ENCODE measurements at places on chromosomes 4 and X. TPM values are rescaled to one million over a fixed set of nuclear protein-coding genes. Genes with fewer than 3 reads are reported as not detected.

Gene SLITRK4
- total RNA-seq = 3.3 TPM

GRCh38 chr4:57117491-57117890, 7.3 kb upstream of the IGFBP7 start:
- DNase-seq = no peak

GRCh38 chrX:130158311-130158710, 7.3 kb downstream of the AIFM1 start:
- no peak for DNase-seq

- no peak for DNase-seq
Measured at GRCh38 chr4:134024251-134024650, 177.3 kb downstream of the PABPC4L start.

Gene MSX1
- total RNA-seq = 14.5 TPM

- DNase-seq = no peak
Measured at GRCh38 chrX:6053141-6053540, 175.5 kb downstream of the NLGN4X start.

Gene CITED1
- not detected for total RNA-seq

DNA sequence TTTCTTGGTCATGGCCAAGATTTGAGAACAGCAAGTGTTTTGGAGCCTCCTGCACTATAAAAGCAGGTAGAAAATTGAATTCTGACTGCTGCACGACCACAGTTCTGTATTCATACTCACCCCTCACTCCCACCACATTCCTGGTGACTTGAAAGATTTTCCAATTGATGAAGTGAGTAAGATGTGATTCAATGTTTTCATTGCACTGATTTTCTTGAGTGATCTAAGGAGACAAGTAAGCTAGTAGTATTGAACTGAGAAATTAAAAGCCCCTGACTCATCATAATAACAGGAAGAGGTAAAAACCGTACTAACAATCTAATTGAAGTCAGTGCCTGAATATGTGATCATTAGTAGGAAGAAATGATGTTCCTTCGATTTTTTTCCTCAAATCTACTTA, 6.1 kb upstream of the SEC24D start:
- no peak for DNase-seq

DNA sequence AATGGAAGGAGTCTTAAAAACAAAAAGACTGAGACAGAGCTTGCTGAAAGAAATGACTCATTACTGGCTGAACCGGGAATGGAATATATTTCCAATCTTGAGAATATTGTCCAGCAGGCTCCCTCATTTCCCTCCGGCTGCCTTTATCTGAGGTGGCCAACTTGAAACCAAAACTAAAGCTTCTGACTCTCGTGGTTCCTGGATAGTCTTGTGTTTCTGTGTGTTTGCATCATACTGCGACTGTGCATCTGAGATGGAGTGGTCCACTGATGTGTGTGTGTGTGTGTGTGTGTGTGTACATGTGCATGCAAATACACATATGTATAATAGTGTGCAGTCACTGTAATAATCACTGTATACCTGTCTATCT, 145.6 kb upstream of the SCML1 start:
- no peak for DNase-seq

DNA sequence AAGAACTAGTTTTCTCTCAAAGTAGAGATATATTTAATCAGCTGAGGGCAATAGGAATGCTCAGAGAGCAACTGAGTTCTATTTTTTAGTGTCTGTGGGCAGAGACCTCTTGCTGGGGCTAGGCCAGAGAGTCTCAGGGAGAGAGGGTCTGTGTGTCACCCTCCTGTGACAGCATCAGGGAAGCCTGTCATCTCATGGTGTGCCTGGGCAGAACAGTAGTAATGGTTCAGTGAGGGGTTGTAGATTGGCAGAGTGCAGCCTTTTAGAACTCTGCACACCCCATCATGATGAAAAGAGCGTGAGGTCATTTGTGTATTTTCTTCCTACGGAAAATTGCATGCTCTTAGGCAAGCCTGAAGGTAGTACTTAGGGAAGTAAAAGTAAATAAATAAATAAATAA, 1396.5 kb upstream of the AGA start:
- no peak for DNase-seq

Gene TMEM31
- not detected for total RNA-seq

Gene MND1
- total RNA-seq = 0.81 TPM
